ENCODE measurements at places on chromosomes 12 and 14.

GRCh38 chr14:31768355-31768754 is 207.2 kb downstream of the NUBPL start:
- peak; percentile 13 for DNase-seq

DNA sequence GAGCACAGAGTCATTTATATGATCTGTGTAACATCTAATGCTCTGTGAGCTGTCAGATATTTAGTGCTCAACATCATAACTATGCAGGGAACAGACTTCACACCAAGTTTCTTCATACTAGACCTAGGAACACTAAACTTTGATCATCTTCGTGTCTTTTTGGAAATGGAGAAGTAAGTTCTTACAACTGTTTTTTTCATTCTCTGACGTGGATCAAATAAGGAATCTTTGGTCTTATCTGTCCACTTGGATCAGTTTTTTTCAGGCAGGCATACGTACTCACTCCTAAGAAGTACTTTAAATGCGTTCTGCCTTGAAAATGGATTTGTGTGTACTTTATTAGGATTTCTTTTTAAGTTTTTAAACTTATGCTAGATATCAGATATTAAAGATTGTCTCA is 191.0 kb downstream of the FBXL14 start:
- no peak for DNase-seq

GRCh38 chr14:76997257-76997970 is 31.1 kb downstream of the IRF2BPL start:
- no peak for DNase-seq

DNA sequence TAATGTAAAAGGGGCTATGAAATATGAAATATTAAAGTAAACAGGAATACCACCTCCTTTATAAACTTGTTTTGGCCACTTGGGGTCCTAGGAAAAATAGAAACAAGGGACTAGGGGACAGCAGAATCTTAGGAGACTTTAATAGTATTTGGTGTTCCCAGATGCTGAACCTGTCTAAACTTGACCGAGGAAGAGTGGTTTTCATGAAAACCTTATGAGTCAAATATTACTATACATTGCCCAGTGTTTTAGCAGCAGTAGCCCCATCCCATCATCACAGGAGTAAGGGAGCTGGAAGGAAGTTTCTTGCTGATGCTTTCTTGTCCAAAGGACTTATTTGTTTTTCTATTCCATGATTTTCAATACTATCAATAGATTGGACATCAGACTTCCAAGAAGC is 177.5 kb upstream of the CAND1 start:
- DNase-seq = no peak

DNA sequence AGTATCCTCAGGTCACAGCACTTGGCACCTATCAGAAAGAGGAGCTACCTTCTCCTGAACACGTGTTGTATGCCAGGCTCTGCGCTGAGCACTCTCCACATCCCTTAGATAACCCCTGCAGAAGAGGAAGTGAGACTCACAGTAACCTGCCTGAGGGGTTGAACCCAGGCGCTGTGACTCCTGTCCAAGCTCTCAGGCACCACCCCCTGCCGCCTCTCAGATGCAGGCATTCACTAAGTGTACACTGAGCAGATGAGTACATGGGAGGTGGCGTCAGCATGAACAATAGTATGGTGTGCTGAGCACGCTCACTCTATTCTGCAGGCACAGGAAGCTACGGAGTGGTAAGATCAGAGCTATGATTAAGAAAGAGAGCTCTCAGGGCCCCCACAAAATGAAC is 21.0 kb upstream of the RIC8B start:
- DNase-seq = no peak

DNA sequence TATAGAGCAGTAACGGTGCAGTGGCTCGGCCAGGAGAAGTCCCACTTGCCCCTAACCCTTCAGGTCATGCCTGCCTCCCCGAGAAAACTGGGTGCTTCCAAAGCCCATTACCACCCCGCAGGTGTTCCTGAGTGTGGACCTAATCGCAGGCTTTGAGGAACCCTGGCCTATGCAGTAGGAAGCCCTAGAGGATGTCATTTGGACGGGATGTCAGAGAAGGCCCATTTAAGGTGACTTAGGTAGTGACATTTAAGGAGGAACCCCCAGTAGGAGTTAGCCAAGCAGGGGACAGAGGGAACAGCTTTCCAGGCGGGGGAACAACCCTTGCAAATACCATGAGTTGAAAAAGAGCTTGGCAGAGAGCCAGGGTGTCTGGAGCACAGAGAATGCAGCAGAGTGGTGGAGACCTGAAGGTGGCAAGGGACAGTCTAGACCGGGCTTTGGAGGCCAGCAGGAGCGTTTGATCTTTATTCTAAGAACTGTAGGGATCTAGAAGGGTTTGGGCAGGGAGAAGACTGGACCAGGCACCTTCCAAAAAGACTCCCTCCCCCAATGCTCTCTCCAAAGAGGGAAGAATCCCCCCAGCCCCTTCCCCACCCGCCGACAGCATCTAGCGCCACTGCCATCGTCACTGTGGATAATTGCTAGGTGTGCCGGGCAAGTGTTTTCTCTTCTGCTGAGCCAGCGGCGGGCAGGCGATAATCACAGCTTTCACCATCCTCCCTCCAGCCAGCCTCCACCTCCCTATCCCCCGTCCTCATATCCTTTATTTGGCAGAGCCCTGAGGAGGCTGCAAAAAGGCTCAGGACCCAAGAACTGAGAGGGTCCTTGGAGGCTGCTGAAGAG is 33.3 kb upstream of the BEGAIN start:
- no peak for DNase-seq

GRCh38 chr12:123474485-123475245 is 16.7 kb downstream of the SNRNP35 start:
- no peak for DNase-seq

DNA sequence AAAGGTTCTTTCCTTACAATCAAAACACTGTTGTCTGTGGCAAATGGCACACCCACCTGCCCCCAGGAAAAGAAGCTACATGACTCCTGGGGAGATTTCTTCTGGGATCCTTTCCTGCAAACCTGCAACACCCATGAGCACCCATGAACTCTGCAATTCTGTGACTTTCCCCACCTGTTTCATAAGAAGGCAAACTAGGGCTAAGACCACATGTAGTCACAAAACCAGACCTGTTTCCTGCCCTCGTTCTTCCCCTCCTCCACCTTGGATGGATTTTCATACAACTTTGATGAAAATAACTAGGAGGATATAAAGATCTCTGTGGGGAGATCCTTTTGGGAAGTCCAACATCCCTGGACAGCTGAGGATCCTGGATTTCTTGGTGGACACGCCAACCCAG is 1084.7 kb downstream of the BCL11B start:
- DNase-seq = no peak

- DNase-seq = no peak
Observed at GRCh38 chr12:12461923-12462315, 100.7 kb downstream of the DUSP16 start.

DNA sequence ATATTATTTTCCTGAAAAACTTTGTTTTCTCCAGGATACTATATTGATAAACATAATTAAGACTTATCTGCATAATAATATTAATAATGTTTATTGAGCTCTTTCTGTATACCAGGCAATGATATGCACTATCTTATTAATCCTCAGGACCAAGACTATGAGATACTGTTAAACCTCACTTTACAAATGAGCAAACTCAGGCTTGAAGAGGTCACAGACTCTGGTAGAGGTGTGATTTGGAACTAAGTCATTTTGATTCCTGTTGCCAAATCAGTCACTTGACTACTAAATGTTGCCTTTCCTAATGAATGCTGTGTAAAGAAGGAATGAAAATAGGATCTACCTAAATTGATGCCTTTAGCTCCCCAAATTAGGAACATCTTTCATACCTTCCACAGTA is 7.3 kb downstream of the SLC39A9 start:
- no peak for DNase-seq

DNA sequence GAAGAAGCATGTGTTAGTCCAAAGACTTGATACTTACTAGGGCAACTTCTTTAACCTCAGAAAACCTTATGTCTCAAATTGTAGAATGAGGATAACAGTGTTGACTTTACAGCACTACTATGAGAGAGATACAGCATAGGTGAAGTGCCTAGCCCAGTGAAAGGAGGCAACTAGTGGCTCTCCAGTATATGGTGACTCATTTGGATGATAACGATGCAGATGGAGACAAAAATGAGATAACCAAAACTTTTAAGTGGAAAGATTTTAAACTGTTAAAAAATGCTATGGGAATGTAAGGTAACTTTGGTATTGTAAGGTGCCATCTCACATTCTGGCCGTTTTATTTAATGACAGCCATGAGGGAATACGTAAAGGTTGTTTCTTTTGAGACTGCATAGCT is 2.7 kb downstream of the PHC1 start:
- DNase-seq = no peak

GRCh38 chr14:62436261-62436660 is 609.0 kb downstream of the KCNH5 start:
- DNase-seq = no peak

GRCh38 chr12:92244036-92244435 is 98.4 kb upstream of the BTG1 start:
- no peak for DNase-seq

- no peak for DNase-seq
Observed at GRCh38 chr14:75661499-75661814, 411 bp downstream of the TTLL5 start.

- DNase-seq = peak; percentile 85
Observed at GRCh38 chr14:79062226-79062625, 892.1 kb downstream of the NRXN3 start.
